ENCODE measurements at places on chromosomes 1 and 21.

DNA sequence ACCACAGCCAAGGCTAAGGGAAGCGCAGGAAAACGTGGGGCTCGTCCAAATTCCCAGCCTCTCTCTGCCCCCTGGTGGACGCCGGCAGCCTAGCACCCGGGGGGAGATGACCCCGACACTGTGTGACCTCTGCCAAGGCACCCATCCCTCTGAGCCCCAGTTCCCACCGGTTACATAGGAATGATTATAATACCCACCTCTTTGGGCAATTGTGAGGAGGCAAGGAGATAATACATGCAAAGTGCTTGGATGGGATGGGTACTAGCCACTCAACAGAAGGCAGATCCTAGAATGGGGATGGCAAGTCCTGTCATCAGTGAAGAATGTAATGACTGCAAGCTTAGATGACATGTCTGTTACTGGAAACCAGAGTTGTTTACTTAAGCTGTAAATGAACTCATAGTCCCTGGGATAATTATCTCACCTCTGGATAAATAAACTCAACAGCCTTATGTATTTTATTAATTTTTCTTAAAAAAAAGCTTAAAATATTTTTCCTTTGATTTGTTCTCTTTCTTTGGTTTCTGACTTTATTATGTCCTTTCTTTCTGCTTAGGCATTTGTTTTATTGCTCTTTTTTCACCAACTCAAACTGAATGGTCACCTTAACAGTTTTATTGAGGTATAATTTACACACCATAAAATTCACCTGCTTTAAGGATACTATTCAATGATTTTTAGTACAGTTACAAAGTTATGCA lies 11.3 kb upstream of the BMP8B start:
- peak; percentile 73 for DNase-seq

DNA sequence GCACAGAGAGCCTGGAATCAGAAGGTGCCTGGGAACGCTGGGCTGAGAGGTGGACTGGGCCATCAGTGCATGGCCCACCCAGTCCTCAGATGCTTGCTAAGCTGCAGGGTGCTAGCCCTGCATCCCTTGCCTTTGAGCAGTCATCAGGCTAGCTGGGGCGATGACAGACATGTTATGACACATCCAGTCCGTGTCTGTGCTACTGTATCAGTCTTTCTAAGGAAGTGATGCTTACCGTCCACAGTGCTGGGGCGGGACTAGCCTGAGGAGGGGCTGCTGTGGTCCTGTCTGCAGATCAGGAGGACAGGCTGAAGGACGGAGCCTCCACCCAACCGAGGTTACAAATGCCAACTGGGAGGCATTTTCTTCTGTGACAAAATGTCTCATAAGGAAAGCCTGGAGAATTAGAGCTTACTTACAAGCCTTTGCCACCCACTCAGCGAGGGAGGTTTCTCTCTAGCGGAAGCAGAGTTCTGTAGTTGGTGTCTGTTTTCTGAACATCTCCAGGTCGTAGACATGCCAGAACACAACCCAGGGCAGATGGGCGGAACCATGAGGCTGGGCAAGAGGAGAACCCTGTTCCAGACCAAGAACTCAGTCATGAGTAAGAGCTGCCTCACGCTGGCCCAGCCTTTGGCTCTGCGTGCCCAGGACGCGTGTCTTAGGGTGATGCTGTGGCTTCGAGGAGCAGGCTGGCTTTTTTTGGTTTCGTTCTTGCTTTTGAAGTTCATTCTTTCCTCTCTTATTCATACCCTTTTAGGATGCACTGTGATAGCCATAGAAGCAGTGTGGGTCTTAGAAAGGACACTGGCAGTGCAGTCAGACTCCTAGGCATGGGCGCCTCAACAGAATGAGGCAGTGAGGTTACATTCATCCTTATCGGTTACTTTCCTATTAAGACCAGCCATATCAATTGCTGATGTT lies 14.3 kb downstream of the SLFNL1 start:
- no peak for DNase-seq

DNA sequence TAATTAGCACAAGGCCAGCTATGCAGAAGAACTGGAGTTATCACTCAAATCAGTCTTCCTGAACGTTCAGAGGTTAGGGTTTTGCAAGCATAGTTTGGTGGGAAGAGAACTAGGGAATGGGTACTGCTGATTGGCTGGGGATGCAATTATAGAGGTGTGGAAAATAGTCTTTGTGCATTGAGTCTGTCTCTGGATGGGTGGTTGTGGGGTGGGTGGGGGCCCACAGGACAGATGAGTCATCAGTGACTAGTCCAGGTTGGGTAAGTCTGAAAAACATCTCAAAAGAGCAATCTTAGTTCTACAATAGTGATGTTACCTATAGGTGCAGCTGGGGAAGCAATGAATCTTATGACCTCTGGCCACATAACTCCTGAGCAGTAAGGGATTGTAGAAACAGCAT lies 89.7 kb upstream of the HMCN1 start:
- DNase-seq: no peak

GRCh38 chr1:246947255-246947654 lies 15.5 kb upstream of the AHCTF1 start:
- DNase-seq: no peak

GRCh38 chr1:25538191-25538767 lies 5.1 kb upstream of the LDLRAP1 start:
- no peak for DNase-seq

DNA sequence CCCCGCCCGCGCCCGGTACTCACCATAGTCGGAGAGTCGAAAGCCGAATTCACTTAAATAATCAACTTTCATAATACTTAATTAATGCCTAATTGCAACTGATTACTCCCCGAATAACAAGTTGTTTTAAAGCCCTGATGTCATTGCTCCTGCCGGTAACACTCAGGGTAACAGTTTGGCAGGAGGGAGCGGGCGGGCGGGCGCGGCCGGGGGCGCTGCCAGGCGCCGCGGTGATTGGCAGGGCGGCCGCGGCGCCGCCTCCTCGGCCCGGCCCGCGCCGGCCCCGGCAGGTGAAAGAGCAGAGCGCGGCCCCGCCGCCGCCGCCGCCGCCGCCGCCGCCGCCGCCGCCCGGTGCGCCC lies 102.2 kb downstream of the CASZ1 start:
- peak; percentile 78 for DNase-seq

DNA sequence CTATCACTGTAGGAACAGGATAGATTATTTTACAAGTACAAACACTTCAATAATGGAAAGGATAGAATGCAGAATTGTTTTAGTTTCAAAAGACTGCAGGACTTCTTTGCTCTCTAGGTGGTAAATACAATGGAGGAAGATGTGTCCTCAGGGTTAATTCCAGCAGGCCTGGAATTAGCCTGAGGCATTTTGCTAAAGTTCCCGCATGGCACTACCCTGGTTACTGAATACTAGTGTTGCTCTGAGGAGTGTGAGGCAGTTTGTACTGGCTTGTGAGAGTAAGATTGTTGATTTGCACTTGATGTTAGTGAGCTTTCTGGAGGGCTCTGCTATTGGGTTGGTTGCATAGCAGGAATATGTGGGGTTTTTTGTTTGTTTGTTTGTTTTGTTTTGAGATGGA lies 61.4 kb downstream of the FASLG start:
- no peak for DNase-seq

DNA sequence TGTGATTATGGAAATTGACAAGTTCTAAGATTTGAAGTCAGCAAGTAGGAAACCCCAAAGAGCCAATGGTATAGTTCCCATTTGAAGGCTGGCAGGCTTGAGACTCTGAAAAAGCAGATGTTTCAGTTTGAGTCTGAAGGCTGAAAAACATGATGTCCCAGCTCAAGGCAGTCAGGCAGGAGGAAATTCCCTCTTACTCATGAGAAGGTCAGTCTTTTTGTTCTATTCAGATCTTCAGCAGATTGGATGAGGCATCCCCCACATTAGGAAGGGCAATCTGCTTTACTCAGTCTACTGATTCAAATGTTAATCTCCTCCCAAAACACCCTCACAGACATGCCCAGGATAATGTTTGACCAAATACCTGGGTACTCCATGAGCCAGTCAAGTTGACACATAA lies 372.5 kb upstream of the ST6GALNAC5 start:
- DNase-seq: no peak

DNA sequence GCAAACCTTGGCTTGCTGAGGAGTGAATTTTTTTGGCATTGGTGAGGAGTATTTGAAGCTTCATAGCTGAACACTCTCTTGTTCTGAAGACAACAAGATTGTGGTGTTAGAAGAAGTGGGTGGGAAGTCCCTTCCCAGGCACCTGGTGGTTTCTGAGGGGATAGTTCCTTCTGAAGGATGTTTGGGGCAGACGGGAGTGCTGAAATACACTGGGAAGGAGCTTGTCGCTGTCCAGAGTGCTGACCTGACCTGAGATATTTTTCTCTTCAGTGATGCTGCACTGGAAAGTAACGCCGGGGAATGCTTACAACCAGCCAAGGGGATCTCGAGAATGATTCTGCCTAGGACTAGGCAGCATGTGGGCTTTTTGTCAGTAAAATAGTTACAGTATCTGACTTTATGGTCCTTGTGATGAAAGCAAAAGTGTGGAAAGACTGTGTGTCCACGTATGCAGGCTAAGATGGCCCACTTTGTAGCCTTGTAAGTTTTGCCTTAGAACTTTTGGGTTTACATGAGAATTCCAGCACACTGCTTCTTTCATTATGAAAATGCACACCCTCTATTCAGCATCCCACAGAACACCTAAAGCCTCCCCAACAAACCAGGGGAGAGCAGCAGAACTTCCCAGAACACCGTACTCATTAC lies 33.1 kb upstream of the NFASC start:
- peak; percentile 64 for DNase-seq

- no peak for DNase-seq
Measured at GRCh38 chr1:88985692-88986091, 6.7 kb downstream of the KYAT3 start.

DNA sequence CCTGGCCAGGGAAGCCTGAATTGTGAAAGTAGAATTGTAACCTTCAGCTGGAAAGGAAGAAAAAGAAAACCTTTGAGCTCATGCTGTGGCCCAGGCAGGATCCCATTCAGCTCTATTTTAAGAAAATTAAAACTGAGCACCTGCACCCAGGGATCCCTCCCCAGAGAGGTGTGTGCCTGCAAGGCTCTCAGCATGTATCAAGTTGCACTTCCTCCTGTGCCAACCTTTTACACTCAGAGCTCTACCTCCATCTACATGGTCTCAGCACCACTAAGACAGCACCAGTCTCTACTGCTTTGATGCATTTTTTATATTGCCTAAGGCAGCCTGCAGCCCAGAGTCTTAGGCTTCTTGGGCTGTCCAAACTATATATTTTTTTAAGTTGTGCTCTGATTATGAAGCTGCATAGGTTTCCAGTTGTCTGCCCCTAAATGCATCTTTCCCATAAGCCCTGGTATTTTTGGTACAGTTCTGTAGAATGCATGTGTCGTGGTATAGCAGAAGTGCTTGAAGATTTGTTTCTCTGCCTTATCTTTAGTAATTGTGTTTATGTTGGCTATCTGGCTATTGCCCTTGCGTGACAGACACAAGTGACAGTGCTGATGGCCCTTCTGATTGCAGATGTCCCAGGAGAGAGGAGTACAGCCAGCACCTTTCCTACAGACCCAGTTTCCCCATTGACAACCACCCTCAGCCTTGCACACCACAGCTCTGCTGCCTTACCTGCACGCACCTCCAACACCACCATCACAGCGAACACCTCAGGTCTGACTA lies 63.1 kb downstream of the PTPRC start:
- DNase-seq: no peak

GRCh38 chr1:14112613-14113012 lies 412.6 kb downstream of the PRDM2 start:
- DNase-seq: no peak

- peak; percentile 65 for DNase-seq
Measured at GRCh38 chr1:27122652-27123051, 32.3 kb downstream of the SLC9A1 start.

- DNase-seq: peak; percentile 79
Measured at GRCh38 chr1:231626951-231627614, 493 bp downstream of the DISC1 start.

- peak; percentile 83 for DNase-seq
Measured at GRCh38 chr1:14784790-14785773, 186.6 kb downstream of the KAZN start.

- no peak for DNase-seq
Measured at GRCh38 chr1:68384872-68385411, 64.8 kb downstream of the RPE65 start.

- no peak for DNase-seq
Measured at GRCh38 chr1:223056802-223057201, 86.2 kb downstream of the TLR5 start.

- peak; percentile 15 for DNase-seq
Measured at GRCh38 chr21:23725576-23725975, 1881.7 kb downstream of the MRPL39 start.

DNA sequence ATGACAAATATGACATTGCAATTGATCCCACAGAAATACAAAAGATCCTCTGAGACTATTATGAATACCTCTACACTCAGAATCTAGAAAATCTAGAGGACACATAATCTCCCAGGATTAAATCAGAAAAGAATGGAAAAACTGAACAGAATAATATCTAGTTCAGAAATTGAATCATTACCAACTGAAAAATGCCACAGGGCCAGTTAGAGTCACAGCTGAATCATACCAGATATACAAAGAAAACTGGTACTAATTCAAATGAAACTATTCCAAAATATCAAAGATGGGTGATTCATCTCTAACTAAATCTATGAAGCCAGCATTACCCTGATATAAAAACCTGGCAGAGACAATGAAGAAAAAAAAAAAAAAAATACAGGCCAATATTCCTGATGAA lies 149.3 kb downstream of the BRINP3 start:
- no peak for DNase-seq

DNA sequence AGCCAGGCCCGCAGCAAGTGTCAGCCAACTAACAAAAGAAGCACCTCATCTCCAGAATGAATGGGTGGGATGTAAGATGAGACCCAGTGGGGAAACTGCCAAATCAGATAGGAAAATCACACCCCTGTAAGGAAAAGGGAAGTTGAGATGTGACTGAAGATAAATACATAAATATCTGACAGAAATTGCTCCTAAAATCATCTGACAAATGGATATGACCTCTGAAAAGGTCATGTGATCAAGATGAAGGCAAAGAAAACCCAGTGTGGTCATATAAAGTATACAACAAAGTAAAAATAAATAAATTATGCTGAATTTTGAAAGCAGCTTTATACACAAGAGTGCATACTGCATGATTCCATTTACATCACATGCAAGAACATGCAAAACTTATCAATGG lies 12.7 kb downstream of the SIPA1L2 start:
- no peak for DNase-seq

DNA sequence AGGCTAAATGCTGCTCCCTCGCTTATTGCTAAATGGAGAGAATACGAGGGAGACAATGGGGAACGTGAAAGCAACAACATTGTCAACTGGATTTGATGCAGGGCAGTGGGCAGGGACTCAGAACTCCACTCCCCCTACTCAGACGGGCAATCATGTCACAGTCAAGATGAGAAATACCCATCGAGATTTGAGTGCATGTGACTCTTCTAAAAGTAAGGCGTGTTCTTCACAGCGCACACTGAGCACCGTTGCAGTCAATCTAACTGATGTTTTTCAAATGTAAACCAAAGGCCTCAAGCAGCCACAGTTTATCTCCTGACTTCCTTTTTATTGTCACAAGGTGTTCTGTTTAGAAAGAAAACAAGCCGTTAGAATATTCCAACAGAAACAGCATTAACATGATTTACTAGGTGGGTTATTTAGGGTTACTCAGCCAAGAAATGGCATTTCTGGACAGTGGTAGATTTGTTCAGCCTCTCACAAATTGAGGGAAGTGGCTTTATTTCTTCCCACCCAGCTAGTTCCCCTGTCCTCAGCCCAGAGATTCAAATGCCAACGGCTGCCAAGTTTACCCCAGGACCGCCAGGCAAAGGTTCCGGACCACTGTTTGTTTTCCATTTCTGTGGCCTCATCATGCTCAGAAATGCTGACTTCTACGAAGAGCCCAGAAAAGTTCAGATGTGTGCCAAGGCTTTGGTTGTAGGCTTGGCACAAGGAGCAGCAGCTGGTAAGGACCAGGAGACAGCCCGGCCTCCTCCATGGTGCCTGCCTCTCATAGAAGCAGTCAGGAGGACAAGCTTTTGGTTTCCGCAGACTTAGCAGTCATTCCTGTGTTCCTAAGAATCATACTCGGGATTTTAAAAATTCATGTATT lies 171.4 kb downstream of the KIF26B start:
- no peak for DNase-seq

All from hematopoietic multipotent progenitor cell treated with erythropoietin and hydrocortisone succinate and interleukin-3 and kit ligand, for 4 days (in vitro differentiated cells).